Colonic mucosa (tissue), 4 donors: ENCODE measurements at places on chromosomes 12 and 14.

DNA sequence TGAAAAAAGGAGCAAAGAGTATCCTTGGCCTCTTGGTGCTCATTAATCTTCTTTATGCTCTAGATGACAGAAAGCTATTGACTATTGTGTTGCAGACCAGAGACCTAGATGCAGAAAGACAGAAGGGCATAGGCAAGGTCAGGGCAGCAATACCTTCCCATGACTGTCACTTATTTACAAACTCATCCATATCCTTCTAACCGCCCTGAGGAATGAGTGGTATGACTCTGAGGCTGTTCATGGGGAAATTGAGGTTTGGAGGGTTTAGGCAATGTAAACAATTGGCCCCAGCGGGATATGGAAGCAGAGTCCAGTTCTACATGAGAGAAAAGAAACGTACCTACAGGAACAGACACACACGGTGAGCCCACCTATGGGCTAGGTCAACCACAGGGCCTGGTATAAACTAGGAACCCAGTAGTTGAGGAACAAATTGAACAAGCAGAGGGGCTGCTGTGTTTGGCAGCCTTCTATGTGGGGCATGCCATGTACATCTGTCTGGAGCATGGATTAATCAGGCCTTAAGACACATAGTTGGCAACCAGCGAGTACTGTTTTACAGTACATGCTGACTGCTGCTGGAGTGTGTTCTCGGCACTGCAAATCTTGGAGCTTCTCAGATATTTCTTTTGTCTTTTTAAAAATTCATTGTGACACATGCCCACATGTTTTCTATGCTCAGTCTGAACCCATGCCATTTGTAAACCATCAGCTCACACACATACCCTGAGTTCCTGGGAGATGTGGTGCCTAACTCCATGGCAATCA lies 159.7 kb upstream of the NTF3 start:
- DNase-seq: peak; percentile 1

DNA sequence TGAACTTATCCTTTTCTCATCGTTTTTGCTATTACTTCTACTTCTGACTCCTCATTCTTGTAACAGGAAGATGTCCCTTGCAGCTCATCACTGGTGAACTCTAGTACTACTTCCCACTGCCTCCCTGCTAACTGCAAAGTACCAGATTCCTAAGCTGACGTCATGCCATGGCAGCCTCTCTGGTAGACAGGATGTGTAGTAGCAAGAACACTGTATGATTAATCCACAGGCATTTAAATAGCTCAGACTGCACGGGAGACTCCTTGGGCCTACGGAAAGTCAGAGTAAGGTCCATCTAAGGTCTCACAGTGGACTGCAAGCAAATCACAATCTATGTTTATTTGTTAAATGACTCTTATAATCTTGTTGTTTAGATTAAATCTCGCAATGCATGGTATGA lies 43.5 kb downstream of the DNAI7 start:
- DNase-seq: peak; percentile 22

- DNase-seq: no peak
Measured at GRCh38 chr12:20505056-20505455, 136.7 kb downstream of the PDE3A start.

- peak; percentile 90 for DNase-seq
Measured at GRCh38 chr12:91382081-91382543, 199.5 kb upstream of the DCN start.

DNA sequence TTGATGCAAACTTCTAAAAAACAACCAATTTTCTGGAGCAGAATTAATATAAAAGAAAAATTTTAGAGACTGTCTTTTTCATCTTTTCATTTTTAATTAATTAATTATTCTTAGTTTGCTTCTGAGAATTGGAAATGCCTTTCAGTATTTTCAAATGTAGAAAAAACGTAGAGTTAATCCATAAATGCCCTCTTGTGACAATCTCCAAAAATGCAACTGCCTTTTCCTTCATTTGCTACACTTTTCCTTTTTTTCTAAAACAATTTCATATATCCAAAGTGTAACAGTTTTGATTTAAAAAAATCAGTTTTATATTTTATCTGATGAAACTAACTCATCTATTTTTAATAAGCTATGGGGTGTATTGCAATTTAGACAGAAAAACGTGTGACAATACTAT lies 409.3 kb downstream of the PRKD1 start:
- no peak for DNase-seq

DNA sequence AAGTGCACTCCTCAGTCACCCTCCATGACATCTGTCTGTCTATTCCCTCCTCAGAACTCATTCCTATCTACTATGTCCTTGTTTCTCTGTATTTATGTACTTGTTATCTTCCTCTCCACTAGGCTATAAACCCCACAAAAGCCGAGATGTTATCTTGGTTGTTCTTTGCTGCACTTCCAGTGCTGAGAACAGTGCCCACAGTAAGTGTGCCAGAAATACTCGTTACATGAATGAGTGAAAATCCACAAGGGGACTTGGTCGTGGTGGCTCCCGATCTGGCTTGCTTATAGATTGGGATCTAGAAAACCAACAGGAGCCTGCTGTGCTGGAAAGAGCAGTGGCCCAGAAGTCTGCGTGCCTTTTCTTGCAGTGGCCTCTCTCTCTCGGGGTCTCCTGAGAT lies 111.9 kb upstream of the PRMT8 start:
- no peak for DNase-seq

DNA sequence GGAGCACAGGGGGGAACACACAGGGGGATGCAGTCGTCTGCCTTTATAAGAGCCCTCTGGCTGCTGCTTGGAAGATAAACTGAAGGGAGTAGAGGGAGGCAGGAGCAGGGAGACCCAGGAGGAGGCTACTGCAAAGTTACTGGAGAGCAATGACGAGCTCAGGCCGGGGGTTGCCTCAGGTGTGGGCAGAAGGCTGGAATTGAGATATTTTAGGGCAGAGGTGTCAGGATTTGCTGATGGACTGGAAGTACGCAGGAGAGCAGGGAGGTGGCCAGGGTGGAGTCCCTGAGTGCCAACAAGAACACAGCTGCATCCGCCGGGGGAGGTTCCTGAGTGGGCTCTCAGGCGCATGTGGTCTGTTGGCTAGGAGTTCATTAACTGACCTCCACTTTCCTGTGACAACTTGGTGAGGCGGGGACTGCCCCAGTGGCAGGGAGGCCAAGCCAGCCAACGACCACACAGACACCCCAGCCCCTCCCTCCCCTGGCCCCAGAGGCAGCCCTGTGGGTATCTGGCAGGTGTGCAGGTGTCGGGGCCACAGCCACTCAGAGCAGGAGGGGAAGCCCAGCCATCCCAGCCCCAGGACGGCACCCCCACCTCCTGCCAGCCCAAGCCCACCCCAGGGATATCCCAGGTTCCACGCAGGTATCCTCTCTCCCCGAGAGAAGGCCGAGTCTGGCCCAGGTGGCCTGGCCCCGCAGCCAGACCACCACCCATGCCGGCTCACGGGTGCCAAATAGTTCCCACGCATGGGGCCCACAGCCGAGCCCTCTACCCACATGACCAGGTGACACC lies 85.4 kb downstream of the NCOR2 start:
- DNase-seq: no peak

DNA sequence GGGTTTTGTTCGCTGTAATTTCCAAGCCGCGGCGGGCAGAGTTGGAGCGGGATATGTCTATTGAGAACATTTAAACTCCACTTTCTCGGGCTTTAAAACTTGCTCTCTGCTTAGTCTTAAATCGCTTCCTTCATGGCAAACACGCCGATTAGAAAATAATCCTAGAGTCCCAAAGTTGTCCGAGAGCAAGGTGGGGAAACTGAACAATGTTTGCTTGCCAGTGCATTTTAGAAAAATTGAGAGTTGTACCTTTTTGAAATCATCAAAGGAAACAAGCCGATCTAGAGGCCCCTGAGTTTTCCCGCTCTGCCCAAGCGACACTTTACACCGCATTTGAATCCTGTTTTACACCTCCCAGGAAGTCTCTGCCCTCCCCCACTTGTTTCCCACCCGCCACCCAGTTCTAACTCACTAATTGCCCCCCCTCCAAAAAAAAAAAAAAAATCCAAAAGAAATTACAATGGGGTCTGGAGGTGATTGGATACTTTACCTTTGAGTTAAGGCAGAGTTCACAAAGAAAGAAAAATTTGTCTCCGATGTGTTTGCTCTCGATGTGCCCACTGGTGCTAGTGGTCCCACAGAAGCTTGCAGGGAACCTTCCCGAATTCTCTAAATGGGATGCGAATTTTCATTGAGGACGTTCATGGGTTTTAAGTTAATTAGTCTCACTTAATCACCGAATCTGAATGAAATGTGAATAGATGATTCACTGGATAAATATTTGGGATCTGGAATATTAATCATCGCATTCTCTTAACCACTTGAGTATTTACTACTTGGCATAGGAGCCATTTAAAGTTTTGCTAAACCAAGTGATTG lies 2.3 kb downstream of the HMGA2 start:
- peak; percentile 18 for DNase-seq
